ENCODE measurements at places on chromosomes 2 and 18.
A peak's percentile ranks its signal among the peaks of the same experiment; 100 is the strongest.

GRCh38 chr2:55490554-55490953, 29.0 kb upstream of the CFAP36 start:
- DNase-seq: peak; percentile 58

- DNase-seq: no peak
Measured at GRCh38 chr2:224180810-224181209, 141.7 kb upstream of the SERPINE2 start.

GRCh38 chr18:39871961-39872360, 2083.1 kb upstream of the PIK3C3 start:
- no peak for DNase-seq

- DNase-seq: no peak
Measured at GRCh38 chr2:83874712-83875430, 584.2 kb downstream of the SUCLG1 start.

DNA sequence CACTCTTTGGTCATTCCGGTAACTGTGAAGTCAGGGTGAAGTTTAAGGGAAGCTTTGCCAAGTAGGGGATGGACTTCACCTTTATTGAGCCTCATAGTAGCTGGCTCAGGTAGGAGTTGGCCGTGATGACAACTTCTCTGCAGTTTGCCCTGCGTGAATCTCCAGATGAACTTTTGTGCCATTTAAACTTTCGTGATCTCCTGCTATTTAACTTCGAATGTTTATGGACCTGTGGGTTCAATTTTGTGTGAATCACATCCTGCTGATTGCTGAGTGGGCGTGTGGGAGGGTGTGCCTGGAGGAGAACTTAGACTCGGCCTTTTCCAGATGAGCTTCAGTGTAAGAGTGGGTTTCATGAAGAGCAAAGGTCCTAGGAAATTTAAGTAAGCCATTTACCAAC, 4.2 kb downstream of the UGT1A1 start:
- peak; percentile 65 for DNase-seq

GRCh38 chr2:47560107-47560819, 157.3 kb downstream of the MSH2 start:
- no peak for DNase-seq

- DNase-seq: no peak
Measured at GRCh38 chr2:84201158-84201557, 257.9 kb downstream of the SUCLG1 start.

DNA sequence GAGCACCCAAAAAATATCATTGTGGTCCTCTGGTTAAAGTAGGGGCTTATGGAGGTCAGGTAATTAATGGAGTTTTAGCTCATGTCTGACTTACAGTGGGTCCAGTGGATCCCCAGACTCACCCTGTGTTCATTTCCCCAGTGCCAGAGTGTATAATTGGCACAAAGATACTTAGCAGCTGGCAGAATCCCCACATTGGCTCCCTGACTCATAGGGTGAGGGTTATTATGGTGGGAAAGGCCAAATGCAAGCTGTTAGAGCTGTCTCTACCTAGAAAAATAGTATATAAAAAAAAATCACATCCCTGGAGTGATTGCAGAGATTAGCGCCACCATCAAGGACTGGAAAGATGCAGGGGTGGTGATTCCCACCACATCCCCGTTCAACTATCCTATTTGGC, 1067.6 kb upstream of the ACVR2A start:
- no peak for DNase-seq

- DNase-seq: no peak
Measured at GRCh38 chr2:97708048-97708380, 5.4 kb upstream of the ZAP70 start.

DNA sequence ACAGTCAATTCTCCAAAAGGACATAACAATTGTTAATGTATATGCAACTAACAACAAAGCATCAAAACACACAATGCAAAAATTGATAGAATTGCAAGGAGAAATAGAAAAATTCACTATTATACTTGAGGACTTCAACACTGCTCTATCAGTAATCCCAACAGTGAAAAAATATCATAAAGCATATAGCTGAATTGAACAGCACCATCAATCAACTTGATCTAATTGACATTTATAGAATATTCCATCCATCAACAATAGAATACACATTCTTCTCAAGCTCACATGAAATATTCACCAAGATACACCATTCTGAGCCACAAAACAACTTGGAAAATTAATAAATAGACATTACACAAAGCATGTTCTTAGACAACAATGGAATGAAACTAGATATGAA, 60.1 kb upstream of the ASXL3 start:
- DNase-seq: no peak

- DNase-seq: no peak
Measured at GRCh38 chr2:173872714-173873113, 92.5 kb downstream of the SP3 start.

DNA sequence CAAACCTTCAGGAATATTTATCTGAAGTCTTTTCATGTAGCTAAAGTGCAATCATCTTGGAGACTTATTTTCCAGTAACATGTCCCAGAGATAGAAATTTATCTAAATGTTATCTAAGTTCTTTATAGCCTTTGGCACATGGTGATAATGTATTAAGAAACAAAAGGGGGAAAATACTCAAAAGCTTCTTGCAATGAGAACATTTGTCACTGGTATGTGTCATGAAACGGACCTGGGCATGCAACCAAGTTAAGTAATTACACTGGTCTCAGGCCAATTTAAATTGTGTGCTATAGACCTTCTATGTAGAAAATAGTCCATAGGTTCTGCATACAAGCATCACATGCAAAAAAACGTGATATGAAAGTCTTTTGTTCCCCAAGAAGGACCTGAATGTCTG, 136.2 kb downstream of the SLC8A1 start:
- DNase-seq: peak; percentile 45

DNA sequence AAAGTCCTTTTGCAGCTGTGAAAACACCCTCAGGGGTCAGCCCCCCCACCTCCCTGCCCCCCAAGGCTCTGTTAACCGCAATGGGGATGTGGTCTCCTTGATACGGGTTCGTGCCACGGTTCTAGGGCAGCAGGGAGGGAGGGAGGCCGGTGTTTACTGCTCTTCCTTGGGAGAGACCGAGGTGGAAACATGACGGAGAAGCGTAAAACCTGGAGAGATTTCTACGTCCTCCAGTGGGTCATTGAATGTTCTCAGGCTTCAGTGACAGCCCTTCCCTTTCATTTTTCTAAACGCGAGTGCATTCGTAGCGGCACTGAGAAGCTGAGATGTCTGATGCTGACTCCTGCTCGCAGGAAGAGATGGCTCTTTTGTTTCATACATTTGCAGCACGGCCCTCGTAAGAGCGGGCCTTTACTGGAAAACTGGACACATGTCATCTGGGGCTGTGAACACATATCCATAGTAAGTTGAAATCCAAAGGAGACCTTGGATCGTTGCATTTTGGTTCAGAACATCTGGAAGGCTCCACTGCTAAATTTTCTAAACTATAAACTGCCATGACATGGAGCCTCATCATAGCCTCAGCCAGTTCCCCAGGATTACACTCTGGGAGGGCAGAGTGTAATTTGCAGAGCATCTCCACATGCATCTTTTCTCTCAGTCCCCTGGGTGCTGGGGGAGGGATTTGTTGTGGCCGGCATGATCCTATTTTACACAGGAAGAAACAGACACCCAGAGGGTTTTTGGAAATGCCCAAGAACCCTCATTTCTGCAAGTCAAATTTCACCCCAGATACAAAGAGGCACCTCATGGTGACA, 40.6 kb upstream of the HDAC4 start:
- DNase-seq: no peak

- peak; percentile 47 for DNase-seq
Measured at GRCh38 chr2:228401065-228401912, 219.8 kb upstream of the SPHKAP start.

DNA sequence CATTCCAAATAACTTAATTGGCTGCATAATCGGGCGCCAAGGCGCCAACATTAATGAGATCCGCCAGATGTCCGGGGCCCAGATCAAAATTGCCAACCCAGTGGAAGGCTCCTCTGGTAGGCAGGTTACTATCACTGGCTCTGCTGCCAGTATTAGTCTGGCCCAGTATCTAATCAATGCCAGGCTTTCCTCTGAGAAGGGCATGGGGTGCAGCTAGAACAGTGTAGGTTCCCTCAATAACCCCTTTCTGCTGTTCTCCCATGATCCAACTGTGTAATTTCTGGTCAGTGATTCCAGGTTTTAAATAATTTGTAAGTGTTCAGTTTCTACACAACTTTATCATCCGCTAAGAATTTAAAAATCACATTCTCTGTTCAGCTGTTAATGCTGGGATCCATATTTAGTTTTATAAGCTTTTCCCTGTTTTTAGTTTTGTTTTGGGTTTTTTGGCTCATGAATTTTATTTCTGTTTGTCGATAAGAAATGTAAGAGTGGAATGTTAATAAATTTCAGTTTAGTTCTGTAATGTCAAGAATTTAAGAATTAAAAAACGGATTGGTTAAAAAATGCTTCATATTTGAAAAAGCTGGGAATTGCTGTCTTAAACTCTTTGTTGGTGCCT, 1.4 kb downstream of the PCBP1 start:
- DNase-seq: no peak

GRCh38 chr2:46361920-46362666, 64.9 kb downstream of the EPAS1 start:
- no peak for DNase-seq

DNA sequence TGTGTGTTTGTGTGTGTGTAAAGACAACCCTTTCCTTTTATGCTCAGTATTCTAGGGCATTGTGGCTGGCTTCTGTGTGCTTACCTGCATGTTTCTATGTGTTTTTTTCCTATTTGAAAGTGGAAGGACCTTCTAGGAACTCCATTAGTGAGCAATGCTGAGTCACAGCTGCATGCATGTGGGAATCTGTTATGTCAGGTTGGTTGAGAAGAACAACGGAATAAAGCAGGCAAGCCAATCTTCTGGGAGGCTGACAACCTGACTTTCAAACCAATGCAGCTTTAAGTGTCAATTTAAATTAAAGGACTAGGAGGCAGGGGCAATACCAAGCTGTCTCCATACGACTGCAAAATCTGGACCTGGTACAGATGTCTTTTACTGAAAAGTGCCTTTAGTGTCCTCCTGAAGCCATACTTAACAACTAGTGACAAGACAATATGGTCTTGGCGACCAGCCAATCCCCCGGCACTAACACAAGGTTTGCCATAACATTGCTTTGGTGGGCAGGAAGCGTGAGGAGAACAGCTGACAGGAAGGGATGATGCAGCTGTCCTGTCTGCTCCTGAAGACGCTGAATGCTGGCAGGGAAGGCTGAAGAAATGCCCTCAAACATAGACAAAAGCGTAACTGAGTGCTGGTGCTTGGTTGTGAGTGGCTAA, 514.7 kb upstream of the CDH7 start:
- DNase-seq: no peak

DNA sequence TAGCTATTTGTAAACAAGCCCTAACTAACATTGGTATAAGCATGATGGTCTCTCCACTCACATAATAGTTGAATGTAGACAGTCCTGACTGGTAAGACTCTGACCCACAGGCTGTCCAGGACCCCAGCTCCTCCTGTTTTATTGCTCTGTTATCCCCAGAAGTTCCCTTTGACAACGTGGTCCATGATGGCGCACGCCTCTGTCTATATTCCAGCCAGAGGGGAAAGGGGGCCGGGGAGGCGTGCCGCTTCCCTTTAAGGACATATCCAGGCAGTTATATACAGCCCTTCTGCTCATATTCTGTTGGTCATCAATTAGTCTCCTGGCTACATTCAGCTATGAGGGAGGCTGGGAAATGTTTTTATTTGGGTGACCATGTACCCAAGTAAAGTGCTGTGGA, 6.7 kb downstream of the DYSF start:
- DNase-seq: no peak

DNA sequence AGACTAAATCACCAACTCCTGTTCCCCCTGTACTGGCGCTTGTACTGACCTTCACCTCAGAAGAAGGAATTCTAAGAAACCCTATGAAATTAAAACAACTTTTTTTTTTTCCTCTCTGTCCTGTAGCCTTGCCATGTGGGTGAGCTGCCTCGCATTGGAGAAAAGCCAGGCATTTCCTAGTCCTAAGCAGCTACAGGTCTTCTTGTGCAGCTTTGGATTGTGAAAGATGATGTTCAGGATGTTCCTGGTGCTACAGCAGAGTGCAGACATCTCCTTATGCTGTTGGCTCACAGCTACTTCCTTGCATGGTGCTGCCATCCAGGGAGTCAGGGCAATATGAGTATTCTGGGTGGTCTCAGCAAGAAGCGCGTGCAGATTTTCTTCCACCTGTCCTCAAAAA, 11.9 kb downstream of the PIK3C3 start:
- no peak for DNase-seq

DNA sequence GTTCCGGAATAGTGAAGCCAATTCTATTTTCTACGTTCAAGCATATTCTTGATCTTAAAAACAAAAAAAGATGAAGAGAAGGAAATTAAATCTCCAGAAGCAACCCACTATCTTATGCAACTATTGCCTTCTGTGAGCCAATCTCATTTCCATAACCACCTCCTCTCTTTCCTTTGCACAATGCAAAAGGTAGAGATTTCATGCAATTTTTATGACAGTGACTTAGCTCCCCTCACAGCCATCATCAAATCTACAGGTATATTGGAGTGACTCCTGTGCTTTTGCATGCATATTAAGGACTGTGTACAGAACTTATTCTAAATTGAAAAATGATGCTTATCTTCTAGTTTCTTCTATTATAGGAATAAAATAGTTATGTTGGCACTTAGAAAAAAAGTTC, 191.8 kb downstream of the DCC start:
- DNase-seq: no peak

GRCh38 chr2:194301946-194302345, 1355.1 kb upstream of the SLC39A10 start:
- no peak for DNase-seq

- no peak for DNase-seq
Measured at GRCh38 chr2:173028671-173029070, 47.0 kb upstream of the MAP3K20 start.

GRCh38 chr18:4839639-4840038, 357.4 kb downstream of the AKAIN1 start:
- no peak for DNase-seq

GRCh38 chr2:241183221-241183620, 5.3 kb upstream of the ANO7 start:
- DNase-seq: no peak

GRCh38 chr2:149773006-149773405, 185.4 kb upstream of the MMADHC start:
- no peak for DNase-seq

- DNase-seq: no peak
Measured at GRCh38 chr18:63545000-63545399, 2.8 kb downstream of the SERPINB12 start.

GRCh38 chr2:44548221-44549098, 186.7 kb downstream of the CAMKMT start:
- no peak for DNase-seq

- DNase-seq: no peak
Measured at GRCh38 chr2:99876956-99877355, 265.4 kb downstream of the AFF3 start.

- DNase-seq: no peak
Measured at GRCh38 chr2:239598011-239598731, 197.4 kb upstream of the HDAC4 start.

GRCh38 chr2:45083175-45083574, 73.9 kb upstream of the SIX2 start:
- DNase-seq: no peak

DNA sequence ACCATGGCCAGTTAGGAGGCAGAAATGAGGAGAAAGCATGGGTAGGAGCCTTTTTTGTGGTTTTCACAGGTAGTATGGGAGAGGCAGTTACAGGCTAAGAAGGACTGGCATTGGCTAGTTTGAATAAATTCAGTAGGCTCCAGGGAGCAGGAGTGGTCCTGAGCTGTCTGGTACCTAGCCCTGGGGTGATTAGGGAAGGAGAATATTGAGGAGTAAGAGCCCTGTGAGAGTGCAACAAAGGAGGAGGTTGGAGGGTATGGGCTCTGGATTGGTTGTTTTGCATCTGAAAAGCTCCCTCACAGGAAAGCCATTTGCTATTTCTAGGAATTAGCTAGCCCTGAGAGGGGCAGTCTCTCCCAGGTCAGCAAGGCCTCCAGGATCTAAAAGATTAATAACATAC, 13.3 kb upstream of the TCF7L1 start:
- DNase-seq: no peak
